CD8-positive, alpha-beta memory T cell (primary cell): ENCODE measurements at places on chromosomes 6 and 20. TPM values are rescaled to one million over a fixed set of nuclear protein-coding genes. Genes with fewer than 3 reads are reported as not detected.

AURKA gene
- 1.7 TPM for polyA plus RNA-seq

GJA10 gene
- not detected for polyA plus RNA-seq

GSTA2 gene
- not detected for polyA plus RNA-seq

MOG gene
- polyA plus RNA-seq: not detected

- no peaks in the 10 kb centered on the region for H3K36me3 ChIP-seq
- no peak overlapping the region for H3K27ac ChIP-seq
- no peak for DNase-seq
- H3K4me1 ChIP-seq: peaks cover 18% of the 10 kb centered on the region
- no peak overlapping the region for H3K4me3 ChIP-seq
These were observed 3.9 kb downstream of the PTPRK start for GRCh38 chr6:128516514-128516898.

DNA sequence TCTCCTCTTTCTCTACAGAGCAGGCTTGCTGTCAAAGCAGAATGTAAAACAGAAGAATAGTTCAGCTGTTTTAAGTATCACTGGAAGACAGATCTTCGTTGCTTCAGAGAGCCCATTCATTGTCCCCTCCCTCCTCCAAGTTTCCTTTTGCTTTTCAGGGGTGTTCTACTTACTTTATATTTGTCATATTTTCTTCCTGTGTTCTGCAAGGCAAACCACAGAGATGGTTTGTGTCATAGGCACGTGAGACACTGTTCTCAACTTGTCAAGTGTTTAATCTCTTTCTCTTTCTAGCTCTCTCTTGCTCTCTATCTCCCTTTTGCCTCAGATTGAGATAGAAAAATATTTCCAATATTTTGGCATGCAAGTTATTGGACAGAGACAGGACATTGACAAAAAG lies 228.9 kb upstream of the DEFB112 start:
- no peak overlapping the region for H3K27ac ChIP-seq
- H3K27me3 ChIP-seq: no peaks in the 10 kb centered on the region
- H3K4me1 ChIP-seq: no peaks in the 10 kb centered on the region
- H3K4me3 ChIP-seq: no peak overlapping the region
- H3K36me3 ChIP-seq: no peaks in the 10 kb centered on the region

DNA sequence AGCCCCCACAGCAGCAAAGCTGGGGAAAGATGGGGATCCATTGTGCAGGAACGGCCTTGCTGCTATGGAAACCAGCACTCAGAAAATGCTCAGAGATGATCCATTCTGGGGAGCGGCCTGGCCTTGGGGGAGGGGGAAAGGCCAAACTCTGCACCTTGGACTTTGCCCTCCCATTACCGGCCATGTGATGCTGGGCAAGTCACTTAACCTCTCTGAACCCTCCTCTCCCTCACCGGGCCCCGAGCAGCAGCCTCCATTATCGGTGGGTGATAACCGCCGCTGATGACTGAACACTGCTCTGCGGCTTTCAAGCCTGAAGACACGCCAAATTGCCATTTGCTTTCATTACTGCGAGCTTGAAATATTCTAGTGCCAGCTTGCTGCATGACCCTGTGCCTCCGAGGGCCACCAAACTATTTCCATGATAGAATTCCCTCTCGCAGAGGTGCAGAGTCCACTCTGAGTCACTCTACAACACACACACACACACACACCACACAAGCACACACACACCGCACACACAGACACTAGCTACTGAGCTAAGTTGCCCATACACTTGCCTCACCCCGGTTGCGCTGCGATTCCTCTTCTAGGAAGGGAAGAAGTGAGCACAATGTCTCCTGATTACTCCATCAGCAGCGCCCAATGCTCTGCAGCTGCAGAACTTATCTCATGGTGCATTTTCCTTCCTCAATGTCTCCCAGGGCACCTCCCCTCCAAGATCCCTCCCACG lies 20.6 kb upstream of the SIRPA start:
- H3K4me1 ChIP-seq: no peaks in the 10 kb centered on the region
- no peaks in the 10 kb centered on the region for H3K27me3 ChIP-seq
- H3K36me3 ChIP-seq: no peaks in the 10 kb centered on the region
- no peak overlapping the region for H3K4me3 ChIP-seq

- no peaks in the 10 kb centered on the region for H3K27me3 ChIP-seq
- H3K4me3 ChIP-seq: no peak overlapping the region
- H3K36me3 ChIP-seq: peaks cover 66% of the 10 kb centered on the region
- no peak overlapping the region for H3K27ac ChIP-seq
- no peak for DNase-seq
- H3K4me1 ChIP-seq: no peaks in the 10 kb centered on the region
These were observed 35.6 kb downstream of the TM9SF4 start for GRCh38 chr20:32144898-32145662.

DNA sequence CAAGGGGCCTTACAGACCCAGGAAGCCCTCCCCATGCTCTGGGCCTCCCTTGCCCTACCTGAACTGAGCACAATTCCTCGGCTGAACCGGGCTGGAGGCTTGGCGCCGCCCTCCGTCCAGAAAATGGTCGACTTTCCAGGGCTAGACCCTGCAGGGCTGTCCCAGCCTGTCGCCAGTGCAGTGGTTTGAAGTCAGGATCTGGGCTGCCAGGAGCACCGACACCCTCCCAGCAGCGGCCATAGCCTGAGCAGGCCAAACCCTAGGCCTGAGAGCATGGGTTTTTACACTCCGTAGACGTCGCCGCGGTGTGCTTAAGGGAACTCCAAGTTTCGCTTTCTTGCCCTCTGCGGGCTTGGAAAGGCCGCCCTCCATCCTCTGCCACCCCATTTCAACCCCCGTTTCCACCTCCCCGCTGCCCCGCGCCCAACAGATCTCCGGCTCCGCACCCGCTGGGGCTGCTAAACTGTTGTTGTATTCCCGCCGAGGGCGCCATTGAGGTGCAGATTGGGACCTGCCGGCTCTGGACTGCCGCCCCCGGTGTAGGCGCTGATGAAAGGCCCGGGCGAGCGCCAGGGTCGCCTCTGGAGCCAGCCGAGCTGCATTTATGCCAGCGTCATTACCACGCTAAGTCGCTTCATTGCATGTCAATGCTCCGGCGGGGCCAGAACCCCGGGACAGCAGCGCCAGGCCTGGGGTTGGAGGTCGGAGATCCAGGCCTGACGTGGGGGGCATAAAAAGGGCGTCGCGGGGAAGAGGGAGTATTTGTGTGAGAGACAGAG lies 2.2 kb upstream of the TFAP2A start:
- H3K27ac ChIP-seq: no peak overlapping the region
- peaks cover 22% of the 10 kb centered on the region for H3K4me1 ChIP-seq
- DNase-seq: no peak
- no peak overlapping the region for H3K4me3 ChIP-seq
- H3K36me3 ChIP-seq: no peaks in the 10 kb centered on the region
- peaks cover 85% of the 10 kb centered on the region for H3K27me3 ChIP-seq

DNA sequence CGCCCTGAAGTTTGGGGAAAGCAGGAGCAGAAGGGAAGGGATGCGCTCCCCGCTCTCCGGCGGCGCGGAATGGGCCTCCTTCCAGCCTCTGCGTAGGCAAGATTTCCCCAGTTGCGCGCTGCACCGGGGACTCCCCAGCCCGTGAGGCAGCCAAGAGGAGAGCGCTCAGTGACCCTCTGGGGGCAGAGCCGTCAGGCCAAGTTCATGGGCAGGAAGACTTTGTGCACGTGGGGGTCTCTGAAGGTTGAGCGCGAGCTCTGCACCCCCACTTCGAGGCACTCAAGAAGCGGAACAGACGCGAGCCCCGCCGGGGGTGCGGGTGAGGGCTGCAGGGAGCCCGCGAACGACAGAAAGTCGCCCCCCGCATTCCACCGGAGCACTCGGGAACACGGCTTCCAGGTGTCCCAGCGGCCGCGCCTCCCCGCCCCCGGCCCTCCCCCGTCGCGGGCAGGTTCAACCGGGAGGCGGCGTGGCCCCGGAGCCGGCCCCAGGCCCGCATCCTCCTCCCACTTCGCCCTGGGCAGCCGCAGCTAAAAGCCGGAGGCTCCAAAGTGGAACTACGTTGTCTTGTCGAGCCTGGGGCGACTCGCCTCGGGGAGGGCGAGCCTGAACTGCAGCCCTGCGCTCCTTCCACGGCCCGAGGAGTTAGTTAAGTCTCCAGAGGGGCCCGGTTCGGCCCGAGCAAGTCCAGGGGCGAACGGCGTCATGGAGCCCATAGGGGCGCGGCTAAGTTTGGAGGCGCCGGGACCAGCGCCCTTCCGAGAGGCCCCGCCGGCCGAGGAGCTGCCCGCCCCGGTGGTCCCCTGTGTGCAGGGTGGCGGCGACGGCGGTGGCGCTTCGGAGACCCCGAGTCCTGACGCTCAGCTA lies at the start of gene PPP1R3G:
PPP1R3G (plus strand) TSS at position 561 of the 867 bp plus-strand sequence; CDS start at position 706, 145 bp downstream.
- H3K4me1 ChIP-seq: no peaks in the 10 kb centered on the region
- no peaks in the 10 kb centered on the region for H3K36me3 ChIP-seq
- no peaks in the 10 kb centered on the region for H3K27me3 ChIP-seq
- H3K4me3 ChIP-seq: no peak within 1 kb of the TSS
- DNase-seq: no peak
- H3K27ac ChIP-seq: peak within 1 kb of the TSS; percentile 43

DNA sequence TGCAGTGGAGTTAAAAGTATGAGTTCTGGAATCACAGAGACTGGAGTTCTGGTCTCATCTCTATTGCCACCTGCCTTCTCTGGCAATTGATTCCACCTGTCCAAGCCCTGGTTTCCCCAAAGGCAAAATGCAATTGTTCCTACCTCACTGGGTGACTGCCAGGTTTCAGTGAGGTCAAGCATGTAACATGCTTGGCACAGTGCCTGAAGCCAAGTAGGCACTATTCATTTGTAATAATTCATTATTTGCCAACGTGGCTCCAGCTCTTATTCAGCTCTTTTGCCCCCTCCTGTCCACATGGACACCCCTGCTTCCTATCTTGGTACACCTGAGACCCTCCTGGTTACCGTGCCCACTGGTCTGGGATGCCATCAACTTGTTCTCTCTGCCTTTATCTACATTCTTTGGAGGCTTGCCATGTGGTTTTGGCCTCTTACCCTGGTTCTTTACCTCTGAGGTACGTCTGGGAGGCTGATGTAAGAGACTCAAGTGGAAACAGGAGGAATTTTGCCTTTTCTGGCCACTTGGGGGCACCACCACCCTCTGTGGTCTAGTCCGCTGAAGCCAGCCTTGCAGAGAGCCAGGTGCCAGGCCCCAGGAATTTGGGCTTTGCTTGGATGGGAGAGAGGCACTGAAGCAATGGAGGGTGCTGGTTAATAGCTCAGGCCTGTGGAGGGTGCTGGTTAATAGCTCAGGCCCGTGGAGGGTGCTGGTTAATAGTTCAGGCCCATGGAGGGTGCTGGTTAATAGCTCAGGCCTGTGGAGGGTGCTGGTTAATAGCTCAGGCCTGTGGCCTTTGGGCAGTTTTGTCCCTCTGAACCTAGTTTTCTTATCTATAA lies 1.7 kb downstream of the KCNK15 start:
- H3K36me3 ChIP-seq: no peaks in the 10 kb centered on the region
- H3K4me1 ChIP-seq: peaks cover 4% of the 10 kb centered on the region
- peak; percentile 43 for DNase-seq
- H3K27ac ChIP-seq: no peak overlapping the region

DNA sequence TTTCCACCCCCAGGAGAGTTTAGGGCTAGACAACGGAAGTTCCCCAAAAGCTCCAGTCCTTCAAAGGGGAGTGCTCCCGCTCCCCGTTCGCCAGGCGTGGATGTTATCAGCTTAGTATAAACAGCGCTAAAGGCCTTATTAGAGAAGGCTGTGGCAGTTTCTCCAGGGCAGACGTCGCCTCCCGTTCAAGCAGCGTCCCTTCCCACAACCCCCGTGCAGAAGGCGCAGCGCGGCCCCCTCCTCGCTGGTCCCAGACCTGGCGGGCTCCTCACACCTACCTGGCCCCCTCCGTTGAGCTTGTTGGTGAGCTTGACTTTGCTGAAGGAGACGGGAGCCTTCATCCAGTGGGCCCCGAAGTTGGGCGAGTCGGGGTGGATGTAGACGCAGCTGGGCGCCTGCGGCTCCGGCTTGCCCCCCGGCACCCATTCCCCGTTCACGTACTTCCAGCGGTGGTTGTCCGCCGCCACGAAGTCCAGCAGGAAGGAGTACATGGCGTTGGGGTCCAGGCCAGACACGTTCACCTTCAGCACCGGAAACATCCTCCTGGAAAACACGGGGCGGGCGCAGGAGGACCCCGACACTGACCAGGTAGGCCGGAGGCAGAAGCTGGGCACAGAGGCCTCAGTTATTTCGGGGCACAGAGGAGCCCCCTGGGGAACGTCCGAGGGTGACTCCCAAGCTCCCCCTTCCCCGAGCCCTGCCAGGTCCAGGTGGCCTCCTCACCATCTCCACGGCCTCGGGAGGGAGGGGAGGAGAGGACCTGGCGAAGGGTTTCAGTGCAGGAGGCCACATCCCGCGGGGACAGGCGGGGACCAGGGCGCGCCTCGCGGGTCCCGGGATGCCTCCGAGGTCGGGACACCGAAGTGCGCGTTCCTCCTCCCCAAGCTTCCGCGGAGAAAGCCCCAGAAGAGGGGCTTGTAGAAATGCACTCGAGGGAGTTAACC lies 1.1 kb downstream of the TBXT start:
- no peak for DNase-seq
- no peaks in the 10 kb centered on the region for H3K4me1 ChIP-seq
- H3K4me3 ChIP-seq: no peak overlapping the region
- no peaks in the 10 kb centered on the region for H3K36me3 ChIP-seq
- H3K27ac ChIP-seq: no peak overlapping the region

GRCh38 chr6:104322841-104323240 lies 536.9 kb downstream of the HACE1 start:
- no peaks in the 10 kb centered on the region for H3K36me3 ChIP-seq
- H3K27me3 ChIP-seq: no peaks in the 10 kb centered on the region
- H3K4me3 ChIP-seq: no peak overlapping the region
- H3K27ac ChIP-seq: no peak overlapping the region

GRCh38 chr6:87901613-87902012 lies 146.0 kb upstream of the SPACA1 start:
- H3K36me3 ChIP-seq: no peaks in the 10 kb centered on the region
- no peak overlapping the region for H3K27ac ChIP-seq
- H3K27me3 ChIP-seq: no peaks in the 10 kb centered on the region
- no peak overlapping the region for H3K4me3 ChIP-seq

DNA sequence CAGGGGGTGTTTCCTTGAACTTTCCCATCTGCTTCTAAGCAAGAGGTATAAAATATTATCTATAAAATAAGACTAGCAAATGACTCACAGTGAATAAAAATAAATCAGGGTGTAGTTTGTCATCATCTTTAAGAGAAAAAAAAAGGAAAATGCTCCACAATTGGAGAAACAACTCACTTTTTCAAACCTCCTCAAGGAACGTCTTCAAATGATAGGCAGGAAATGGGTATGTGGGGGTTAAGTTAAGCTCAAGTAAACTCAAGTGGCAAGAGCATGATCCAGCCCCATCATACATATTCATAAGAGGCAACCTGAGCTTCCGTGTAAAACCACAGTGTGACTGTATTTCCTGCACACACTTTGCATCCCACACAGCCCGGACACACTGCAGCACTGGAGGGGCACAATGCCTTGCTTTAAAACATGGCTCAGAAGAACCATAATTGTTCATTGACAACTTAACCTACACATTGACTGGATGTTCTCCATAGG lies 58.5 kb upstream of the CEP85L start:
- H3K27ac ChIP-seq: peak overlapping the region; percentile 78
- no peaks in the 10 kb centered on the region for H3K27me3 ChIP-seq

DNA sequence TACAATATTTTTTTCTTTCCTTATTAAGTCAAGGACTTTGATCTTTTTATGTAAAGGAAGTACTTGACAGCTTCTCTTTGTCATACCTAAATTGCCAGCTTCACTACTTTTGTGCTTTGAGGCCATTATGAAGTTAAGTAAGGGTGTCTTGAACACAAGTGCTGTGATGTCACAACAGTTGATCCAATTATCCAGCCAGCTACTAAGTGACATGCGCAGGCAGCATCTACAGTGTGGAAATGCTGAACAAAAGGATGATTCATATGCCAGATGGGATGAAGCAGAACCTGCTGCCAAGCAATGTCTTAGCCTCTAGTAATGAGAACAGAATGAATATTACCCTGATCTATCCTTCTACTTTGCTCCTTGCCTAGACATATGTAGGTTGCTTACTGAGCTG lies 68.3 kb upstream of the TMEM244 start:
- no peaks in the 10 kb centered on the region for H3K27me3 ChIP-seq
- no peak overlapping the region for H3K27ac ChIP-seq
- no peak overlapping the region for H3K4me3 ChIP-seq
- DNase-seq: no peak
